Stimulated activated CD8-positive, alpha-beta memory T cell treated with anti-CD3 and anti-CD28 coated beads, Interleukin-7, amount 100 ng/mL, for 24 hours (primary cell): ENCODE measurements at places on chromosomes 3 and 15.

DNA sequence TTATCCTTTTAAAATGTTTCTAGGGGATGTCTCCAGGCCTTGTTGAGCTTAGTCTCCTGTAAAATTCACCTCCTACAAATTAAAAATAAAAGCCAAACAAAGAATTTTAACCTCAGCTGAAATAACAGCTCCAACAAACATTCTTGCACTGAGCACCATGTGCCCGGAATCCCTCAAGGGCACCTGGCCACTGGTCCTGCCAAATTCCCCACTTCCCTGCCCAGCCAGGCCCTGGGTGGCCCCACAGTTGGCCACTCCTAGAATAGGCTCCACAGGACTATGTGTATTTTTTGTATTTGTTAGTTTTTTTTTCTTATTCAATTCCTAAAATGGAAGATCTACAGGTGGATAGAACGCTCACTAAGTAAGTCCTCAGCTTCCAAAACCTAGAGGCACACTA lies 33.1 kb upstream of the PLA2G4E start:
- DNase-seq, result no peak

- peak; percentile 55 for DNase-seq
Observed at GRCh38 chr3:157159037-157159761, 748 bp downstream of the CCNL1 start.

GRCh38 chr3:16825617-16826204 lies 59.0 kb upstream of the PLCL2 start:
- no peak for DNase-seq

DNA sequence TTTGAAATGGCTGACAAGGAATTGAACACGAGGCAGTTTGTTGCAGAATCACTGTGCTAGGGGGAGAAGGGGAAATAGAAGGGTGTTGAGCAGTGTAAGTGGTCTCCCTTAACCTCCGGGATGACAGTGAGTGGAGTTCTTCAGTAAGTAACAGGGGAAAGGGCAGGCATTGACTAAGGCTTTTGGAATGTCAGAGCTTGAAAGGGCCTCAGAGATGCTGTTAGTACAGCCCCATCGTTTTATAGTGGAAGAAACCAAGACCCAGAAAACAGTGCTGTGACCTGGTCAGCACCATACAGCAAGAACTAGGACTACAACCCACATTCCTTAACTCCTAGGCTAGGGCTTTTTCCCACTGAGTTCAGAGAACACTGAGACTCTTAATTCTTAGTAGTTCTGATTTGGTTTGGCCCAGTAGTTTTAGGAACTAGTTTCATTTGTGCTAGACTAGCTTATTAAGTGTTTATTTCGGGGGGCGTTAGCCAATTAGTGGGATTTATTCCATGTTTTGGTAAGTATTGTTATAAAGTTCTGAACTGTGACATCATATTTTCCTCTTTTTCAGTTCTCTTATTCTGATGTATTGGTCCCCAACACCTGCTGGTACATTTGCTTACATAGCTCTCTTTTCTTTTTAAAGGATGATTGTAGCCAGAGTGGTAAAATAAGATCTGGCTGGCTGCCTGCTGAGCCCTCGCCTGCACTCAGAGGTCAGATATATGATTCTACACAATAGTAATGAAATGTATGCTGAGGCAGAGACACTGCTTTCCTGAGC lies 34.2 kb downstream of the RAB11A start:
- no peak for DNase-seq

- DNase-seq, result no peak
Observed at GRCh38 chr3:7166460-7166859, 305.5 kb downstream of the GRM7 start.

DNA sequence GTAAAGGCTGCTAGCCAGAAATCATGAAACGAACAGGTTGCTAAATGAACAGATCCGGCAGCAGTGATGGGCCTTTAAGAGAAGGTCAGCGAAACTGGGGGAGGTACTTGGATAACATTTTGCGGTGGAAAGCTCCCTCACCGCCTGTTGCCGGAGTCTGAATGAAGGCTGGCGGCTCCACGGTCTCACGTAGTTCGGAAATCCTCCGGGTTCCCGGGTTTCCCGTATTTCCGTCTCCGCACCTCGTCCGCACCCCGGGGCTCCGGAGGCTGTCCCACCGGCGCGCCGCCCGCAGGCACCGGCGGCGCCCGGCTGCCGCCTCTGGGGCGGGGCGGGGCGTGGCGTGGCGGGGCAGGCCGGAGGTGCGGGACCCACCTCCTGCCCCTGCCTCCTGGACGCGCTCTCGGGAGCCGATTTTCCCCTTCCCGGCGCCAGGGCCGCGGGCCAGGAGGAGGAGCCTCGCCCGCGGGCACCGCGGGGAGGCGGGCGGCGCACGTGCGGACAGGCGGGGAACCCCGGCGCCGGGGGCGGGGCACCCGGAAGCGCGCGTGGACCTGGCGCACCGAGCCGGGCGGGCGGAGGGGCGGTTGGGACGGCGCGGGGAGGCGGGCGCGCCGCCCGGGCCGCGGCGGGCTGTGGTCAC lies at the start of gene ZDHHC23:
Gene ZDHHC23, plus strand, starts transcription at position 642 of the 643 bp plus-strand sequence. CDS start 790 bp downstream, outside the sequence.
- peak; percentile 18 for DNase-seq

DNA sequence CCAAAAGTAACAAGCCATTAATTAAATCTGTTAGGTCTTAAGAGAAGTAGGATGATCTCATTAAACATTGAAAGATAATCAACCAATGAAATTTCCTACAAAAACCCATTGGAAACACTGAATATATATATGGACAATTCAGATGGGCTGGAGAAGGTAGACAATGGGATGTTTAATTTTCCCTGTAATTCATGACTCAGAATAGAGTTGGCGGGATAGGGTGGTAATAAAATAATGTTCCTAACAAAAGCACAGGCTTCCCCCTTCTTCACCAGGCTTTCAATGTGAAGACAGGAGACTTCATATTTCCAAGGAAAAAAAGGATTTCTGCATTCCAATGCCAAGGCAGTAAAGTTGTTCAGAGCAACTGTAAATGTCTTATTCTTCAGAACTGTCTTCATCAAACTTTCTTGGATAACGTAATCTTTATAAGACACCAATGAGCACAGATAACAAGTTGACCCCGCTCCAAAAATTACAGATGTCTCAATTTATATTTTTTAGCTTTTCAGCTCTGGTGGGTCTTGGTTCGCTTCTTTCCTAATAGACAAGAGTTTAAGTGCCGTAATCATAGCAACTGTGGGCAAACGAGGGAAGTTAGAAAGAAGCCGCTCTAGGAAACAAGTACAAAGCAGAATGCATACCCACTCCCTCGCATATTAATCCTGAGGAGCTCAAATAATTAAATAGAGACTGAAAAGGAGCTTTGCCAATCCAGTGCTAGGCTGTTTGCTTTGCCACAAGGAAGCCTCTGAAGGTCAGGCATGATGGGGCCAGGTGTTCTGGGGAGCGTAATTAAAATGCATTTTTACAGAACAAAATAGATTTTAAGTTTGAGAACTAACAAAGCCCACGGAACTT lies 377.0 kb downstream of the FOXP1 start:
- DNase-seq, result no peak

GRCh38 chr3:129045675-129046036 lies 14.9 kb upstream of the GP9 start:
- no peak for DNase-seq

- no peak for DNase-seq
Observed at GRCh38 chr3:37689645-37690356, 171.9 kb upstream of the CTDSPL start.

GRCh38 chr15:68819495-68820294 lies 1.0 kb downstream of the ANP32A start:
- DNase-seq, result no peak

- no peak for DNase-seq
Observed at GRCh38 chr3:126031981-126032471, 51.9 kb downstream of the SLC41A3 start.

GRCh38 chr3:29697989-29698388 lies 417.1 kb downstream of the RBMS3 start:
- no peak for DNase-seq

- no peak for DNase-seq
Observed at GRCh38 chr3:23240171-23240785, 37.2 kb downstream of the UBE2E2 start.

DNA sequence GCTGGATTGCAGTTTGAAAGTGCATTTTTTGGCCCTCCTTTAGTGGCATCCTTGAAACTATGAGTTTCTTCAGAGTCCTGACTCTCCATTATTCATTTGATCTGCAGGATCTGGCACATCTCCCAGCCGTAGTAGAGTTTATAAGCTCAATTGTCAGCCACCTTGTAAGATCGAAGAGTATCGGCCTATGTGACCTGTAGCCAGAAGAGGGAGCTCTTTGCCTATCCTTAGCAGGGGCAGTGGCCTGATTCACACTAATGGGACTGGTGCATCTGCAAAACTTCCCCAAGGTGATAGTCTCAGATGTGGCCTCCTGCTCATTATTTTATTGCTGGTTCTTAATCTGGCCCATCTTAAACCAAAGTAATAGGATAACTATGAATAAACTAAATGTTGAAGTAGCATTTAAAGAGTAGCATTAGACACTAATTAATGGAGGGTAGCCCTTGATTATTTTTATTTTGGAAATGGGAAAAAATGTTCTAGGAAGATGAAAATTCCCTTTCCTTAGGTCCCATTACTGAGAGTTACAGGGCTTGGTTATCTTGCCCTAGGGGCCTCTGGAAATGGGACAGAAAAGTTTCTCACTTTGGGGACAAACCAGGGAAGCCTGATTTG lies 21.2 kb downstream of the GCSAM start:
- no peak for DNase-seq

DNA sequence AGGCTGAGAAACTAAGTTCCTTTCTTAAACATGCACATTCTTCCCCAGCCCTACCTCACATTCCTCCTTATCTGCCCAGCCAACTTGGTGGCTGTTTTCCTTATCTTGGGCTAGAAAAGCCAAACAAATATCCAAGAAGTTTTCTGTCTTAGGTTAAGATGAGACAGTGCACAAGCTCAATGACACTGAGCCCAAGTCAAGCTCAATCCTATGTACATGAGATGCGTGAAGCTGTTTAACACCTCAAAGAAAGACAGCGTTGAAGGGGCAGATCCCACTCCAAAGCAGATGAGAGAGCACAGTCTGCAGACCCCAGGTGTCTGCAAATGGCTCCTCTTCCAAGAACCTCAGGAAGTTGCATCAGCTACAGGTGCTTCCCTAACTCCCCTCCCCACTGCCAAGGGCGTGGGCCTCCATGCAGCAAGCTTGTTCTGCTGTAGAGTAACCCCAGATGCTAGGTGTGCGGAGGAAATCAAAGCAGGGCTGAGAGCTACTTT lies 16.6 kb downstream of the LRRC2 start:
- DNase-seq, result no peak

DNA sequence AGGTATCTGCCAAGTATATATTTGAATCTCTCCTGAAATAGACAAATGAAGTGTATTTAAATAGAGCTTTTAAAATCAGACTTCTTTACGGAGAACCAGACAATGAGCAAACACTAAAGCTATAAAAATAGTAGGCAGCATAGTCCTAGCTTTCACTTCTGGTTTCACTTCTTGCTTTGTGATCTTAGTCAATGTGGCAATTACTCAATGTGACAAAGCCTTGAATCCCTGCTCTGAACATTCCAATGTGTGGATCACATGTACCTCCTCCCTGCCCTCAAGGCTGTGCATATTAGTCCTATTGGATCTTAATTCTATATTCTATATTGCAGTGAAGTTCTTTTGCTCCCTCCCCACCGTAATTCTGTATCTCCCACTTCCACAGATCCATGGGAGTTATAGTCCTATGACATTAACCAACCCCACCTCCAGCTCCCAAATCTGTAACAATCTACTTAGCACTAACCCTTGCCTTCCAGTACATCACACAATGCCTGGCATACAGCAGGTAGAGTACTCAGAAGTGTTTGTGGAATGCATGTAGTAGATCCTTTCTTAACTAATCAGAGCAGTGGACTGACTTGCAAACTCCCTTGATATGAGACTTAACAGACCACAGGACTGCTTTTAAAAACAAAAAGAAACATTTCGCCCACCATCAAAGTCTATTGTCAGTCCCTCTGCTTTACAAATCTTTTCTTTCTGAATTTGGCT lies 24.3 kb upstream of the CP start:
- no peak for DNase-seq

DNA sequence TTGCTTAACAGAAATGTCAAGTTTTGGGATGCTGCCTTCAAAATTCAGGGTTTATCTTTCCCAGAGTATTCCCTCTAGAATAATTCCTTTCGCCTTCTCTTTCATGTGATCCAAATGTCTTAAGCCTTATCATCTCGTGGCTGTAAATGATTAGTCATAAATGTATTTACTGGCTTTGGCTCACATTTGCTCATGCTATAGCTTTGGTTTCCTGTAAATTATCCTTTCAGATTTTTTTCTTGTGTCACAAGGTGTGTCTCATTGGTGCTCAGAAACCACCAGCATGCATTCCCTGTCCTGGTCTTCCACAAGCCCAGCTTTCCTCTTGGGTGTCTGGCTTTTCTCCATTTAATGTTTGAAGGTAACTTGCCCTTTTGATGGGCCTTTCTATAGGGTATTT lies 692.7 kb upstream of the ALCAM start:
- DNase-seq, result no peak

DNA sequence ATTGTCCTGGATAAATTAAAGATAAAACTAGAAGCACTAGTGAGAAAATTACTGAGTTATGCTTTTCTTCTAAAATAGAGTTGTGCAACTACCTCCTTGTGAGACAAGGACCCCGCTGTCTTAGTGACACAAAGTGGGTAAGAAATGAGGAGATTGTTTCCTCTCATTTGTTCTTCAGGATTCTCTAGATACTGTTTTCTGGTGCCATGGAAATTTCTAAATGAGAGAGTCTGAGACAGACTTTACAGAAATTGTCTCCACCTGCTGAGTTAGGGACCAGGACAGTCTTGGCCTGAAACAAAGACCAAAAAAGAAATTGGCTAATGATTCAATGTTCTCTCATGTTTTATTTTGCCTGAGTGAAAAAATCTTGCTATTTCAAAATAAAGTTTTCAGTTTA lies 427.5 kb downstream of the TUSC7 start:
- no peak for DNase-seq

- DNase-seq, result no peak
Observed at GRCh38 chr3:32989171-32989570, 37.7 kb downstream of the CCR4 start.

- no peak for DNase-seq
Observed at GRCh38 chr15:91783008-91783407, 70.5 kb upstream of the SLCO3A1 start.

DNA sequence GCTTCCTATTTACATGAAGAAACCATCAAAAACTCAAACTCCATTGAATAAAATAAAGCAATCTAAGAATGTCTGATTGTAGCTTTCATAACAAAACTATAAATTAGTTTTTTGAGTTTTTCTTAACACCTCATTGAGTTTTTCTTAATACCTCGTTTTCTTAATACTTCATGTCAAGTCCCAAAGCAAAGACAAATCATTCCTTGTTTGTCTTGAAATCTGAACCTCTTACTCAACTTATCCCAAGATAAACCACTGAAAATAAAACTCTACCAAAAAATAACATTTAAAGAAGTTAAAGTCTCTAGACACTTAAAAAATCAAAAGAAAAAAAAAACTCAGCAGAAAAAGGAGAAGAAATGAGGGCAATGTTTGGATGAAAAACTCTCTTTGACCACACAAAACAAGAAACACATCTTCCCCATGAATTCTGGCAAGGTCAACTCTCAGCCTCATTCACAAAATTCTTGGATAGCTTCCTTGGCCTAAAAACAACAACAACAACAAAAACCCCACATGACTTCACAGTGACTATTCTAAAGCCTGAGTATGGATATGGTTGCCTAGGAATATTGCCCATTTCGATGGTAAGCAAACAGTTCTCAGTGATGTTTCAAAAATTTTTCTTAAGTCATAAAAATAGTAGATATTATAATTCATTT lies 38.2 kb downstream of the TMCC1 start:
- DNase-seq, result no peak

- no peak for DNase-seq
Observed at GRCh38 chr15:59751552-59752413, 62.7 kb upstream of the BNIP2 start.
